ENCODE measurements at places on chromosomes 16 and 17.
A peak's percentile ranks its signal among the peaks of the same experiment; 100 is the strongest.

GRCh38 chr17:82697808-82698064, 762 bp downstream of the RAB40B start:
- DNase-seq, result no peak

- no peak for DNase-seq
Measured at GRCh38 chr17:75743625-75744206, 21.3 kb downstream of the GALK1 start.

DNA sequence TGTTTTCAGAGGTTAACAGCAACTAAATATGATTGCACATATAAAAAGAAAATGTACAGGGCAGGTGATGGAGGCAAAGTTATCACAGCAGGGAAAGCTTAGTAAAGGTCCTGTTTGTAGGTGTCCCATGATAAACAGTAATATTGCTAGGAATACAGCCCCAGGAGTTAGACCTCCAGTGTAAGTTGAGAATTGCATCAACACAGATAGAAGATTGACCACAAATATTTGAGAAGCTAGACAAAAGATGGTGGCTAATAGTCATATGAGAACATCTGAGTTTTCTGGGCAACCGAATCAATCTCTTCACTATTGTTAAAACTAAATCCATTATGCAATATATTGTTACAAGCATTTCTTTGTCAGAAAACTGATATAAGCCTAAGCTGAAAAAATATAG, 152.6 kb downstream of the CDH11 start:
- no peak for DNase-seq

- no peak for DNase-seq
Measured at GRCh38 chr17:28127196-28127595, 84.7 kb downstream of the NLK start.

- no peak for DNase-seq
Measured at GRCh38 chr17:64661976-64662773, at the start of gene SMURF2. Gene SMURF2 (minus strand): TSS chr17:64662307. CDS start chr17:64661880, 427 bp downstream.

DNA sequence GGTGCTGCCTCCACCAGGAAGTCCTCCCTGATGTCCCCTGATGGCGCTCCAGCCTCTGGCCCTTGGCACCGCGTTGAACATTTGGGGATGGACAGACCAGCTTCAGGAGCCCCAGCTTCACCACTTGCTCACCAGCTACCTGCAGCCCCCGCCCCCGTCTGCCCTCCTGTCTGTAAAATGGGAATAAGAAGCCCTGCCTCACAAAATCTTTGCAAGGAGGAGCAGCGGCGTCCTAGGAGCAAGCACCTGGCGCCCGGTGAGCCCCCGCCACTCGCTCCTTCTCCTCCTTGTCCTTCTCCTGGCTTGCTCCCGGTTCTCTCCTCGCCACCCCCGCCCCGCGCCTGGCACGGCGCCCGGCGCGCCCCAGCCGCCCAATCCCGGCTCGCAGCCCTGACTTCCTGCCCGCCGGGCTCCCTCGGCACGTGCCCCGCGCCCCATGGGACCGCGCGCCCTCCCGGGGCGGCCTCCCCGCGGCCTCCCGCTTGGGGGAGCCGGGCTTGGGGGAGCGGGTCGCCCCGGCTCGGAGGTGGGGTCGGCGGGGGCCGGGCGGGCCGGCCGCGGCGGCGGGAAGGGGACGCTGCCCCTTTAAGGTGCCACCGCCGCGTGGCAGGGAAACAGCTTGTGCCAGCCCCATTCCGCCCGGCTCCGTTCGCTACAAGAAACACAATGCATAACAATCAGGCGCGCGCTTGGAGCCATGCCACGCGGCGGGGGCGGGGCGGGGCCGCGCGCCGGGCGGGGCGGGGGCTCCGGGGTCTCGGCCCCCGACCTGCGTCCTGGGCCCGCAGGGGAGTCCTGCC, 9.1 kb upstream of the PPP1R1B start:
- no peak for DNase-seq

DNA sequence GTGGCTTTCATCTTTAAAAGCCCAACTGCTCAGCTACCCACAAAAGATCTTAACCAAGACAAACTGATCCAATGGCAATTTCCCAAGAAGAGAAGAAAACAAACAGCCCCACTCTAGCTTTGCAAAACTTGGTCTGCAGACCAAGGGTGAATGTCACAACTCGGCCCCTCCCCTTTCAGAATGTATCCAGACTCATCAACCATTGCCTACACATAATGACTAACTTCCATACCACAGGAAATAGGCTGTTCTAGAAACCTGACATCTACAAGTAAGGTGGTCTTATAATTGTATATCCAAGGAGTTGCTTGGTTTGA, 16.0 kb downstream of the DCUN1D3 start:
- DNase-seq, result no peak

GRCh38 chr16:25171390-25171789, 45.4 kb upstream of the AQP8 start:
- no peak for DNase-seq

DNA sequence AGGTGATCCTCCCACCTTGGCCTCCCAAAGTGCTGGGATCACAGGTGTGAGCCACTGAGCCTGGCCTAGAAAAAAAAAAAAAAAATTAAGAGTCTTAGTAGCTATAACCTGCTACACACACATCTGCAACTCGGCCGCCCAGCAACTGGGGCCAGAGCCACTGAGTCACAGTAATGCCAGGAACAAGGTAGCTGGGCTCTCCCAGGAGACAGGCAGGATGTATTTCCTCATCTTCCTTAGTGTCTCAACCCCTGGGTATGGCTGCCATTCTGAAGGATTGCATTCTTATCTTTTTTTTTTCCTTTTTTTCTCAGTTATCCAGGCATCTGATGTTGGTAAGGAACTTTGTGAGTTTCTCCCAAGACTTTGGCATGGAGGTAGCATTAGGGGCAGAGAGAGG, 7.1 kb upstream of the PSMD3 start:
- no peak for DNase-seq

DNA sequence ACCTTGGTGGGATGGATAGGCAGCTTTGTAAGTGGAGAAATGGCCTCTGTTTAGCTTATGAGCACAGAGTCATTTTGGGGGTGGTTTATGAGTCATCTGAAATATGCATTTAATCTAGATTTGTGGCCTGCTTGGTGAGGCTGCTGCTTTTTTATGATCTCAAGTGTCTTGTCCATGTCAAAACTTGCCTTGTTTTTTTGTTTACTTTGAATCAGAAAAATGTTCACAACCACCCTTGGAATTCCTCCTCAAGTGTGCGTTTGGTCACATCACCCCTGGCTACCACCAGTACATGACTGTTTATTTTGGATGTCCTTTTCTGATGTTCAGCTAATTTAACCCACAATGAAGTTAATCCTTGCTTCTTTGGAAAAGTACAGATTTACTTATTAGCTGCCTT, 64.6 kb downstream of the FTO start:
- no peak for DNase-seq

DNA sequence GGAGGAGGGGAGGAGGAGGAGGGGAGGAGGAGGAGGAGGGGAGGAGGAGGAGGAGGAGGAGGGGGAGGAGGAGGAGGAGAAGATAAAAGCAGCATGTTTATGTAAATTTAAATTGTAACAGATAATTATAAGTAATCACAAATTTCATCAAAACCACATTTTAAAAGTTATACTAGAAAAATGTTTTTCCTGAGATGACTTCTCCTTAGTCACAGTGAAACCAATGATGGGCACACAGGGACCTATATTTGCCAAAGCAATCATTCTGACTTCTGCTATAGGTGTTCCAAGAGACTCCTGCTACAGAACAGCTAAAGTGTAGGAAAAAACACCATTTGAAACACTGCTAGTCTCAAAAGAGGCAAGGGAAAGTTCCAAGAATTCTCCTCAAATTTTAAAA, 66.4 kb downstream of the CEP95 start:
- DNase-seq, result no peak

GRCh38 chr17:62704381-62704971, 77.0 kb downstream of the MRC2 start:
- DNase-seq, result no peak

DNA sequence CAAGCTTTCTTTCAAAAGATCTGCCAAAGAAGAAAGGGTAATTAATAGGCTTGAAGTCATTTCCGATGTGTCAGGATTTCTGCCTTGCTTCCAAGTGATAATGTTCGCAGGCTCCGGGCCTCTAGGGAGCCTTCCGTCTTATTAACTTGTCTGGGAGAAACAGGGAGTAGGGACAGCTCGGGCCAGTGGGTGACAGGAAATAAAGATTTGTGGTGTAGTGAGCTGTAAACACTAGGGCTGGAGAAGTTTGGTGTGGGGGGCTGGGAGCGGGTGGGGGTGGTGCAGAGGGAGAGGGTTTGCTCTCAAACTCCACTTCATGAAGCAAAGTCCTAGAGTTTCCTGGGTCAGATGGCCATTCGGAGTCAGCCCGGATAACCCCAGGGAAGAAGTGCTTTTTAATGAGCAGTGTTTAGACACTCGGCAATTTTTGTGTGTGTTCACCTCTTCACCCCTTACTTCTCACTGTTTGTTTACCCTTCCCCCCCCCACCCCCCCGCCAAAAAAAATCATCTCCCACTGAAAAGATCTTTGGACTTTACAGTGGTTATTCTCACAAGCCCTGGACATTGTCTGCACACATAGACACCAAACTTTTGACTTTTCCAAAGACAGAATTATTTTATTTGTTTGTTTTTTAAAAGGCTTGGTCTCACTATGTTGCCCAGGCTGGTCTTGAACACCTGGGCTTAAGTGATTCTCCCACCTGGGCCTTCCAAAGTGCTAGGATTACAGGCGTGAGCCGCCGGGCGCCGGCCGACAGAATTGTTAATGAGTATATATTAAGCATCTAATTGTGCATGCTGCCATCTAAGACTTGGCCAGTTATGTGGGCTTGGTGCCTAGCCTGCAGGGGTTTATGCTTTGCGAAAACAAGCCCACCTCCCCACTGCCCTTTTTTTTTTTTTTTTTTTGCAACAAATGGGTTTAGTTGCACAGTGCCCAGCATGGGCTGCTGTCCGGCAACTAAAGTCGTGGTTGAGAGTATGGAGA, 196.4 kb downstream of the CCDC182 start:
- peak; percentile 78 for DNase-seq
